ENCODE measurements at places on chromosomes 6 and 20. TPM values are rescaled to one million over a fixed set of nuclear protein-coding genes. Genes with fewer than 3 reads are reported as not detected.

E2F1 gene
- total RNA-seq = 6.3 TPM

TRIM27 gene
- total RNA-seq = 58.3 TPM

DNA sequence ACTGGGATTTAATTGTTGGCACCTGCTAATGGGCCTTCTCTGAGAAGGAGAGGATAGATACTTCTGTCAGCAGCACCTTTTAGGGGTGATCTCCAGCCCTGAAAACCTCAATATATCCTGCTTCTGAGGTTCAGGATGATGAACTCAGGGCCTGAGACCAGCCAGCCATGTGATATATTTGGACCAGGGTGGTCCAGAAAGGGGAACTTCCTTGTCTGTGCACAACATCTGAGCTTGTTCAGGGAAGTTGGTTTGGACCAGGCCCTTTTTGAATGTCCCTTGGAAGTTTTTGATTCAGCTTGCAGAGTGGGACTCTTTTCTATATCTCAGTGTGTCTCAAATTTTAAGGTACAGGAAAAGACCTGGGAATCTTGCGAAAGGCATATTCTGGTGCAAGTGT lies 85.8 kb downstream of the GFRA4 start:
- no peak for DNase-seq

GRCh38 chr6:170525795-170526194 lies 27.3 kb downstream of the PSMB1 start:
- DNase-seq = no peak

DNA sequence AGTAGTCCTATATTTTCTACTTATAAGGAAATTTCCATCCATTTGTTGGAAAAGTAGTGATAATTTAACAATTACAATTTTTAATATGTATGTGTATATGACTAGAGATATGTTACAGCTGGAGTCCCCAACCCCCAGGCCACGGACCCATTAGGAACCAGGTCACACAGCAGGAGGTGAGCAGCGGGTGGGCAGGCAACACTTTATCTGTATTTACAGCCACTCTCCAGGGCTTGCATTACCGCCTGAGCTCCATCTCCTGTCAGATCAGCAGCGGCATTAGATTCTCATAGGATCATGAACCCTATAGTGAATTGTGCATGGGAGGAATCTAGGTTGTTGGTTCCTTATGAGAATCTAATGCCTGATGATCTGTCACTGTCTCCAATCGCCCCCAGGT lies 46.8 kb downstream of the TRDN start:
- DNase-seq = no peak

DNA sequence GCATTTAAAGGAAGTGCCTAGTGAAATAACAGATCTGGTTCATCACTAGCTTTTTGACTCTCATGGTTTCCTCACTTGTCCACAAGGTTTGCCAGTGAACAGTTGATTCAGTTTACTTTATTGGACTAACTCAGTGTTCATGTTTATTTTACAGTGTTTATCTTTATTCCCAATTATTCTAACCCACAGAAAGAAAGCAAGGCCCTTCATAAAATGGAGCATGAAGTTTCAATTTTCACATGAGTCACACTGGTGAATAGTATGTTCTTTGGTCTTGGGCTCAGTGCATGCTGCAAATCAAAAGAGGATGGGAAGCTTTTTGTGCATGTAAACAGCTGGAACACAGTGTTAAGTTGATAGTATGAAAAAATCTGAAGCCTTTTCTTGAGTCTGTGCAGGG lies 217.6 kb upstream of the HDDC2 start:
- no peak for DNase-seq

Data from osteocyte (in vitro differentiated cells).